ENCODE measurements at places on chromosomes 12 and 14. TPM values are rescaled to one million over a fixed set of nuclear protein-coding genes. Genes with fewer than 3 reads are reported as not detected.

Gene OAS2
- 0.26 TPM for total RNA-seq

DNA sequence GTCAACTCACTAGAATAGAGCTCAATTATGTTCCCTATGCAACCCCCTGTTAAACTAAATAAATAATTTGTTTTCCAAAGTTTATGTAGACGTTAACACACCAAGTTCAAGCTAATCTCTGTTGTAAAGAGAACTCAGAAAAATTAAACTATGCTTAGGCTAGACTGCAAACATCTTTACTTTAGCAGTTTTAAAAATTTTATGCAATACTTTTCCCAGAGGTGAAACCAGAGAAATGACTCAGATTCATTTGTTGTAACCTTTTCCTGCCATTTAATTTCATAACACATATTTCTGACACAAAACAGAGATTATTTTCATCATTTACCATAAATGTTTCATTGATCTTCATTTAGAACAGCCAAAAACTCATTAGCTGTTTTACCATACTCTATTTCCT is 27.4 kb downstream of the ABCC9 start:
- no peak overlapping the region for H3K4me3 ChIP-seq
- no peak overlapping the region for H3K27ac ChIP-seq
- no peaks in the 10 kb centered on the region for H3K36me3 ChIP-seq
- H3K4me1 ChIP-seq, result no peaks in the 10 kb centered on the region
- no peak for DNase-seq

GRCh38 chr12:104727726-104728465 is 230.2 kb downstream of the SLC41A2 start:
- H3K27ac ChIP-seq, result no peak overlapping the region

- H3K27me3 ChIP-seq, result no peaks in the 10 kb centered on the region
- H3K4me3 ChIP-seq, result no peak overlapping the region
- H3K4me1 ChIP-seq, result no peaks in the 10 kb centered on the region
- H3K27ac ChIP-seq, result no peak overlapping the region
Observed at GRCh38 chr12:131035245-131035681, 81.6 kb downstream of the ADGRD1 start.

Gene CLEC1B
- total RNA-seq, result not detected

- H3K27me3 ChIP-seq, result no peaks in the 10 kb centered on the region
- H3K4me1 ChIP-seq, result no peaks in the 10 kb centered on the region
- no peak overlapping the region for H3K4me3 ChIP-seq
- no peak for DNase-seq
Observed at GRCh38 chr12:128338386-128339125, 71.6 kb downstream of the TMEM132C start.

Gene PLBD1
- not detected for total RNA-seq

DNA sequence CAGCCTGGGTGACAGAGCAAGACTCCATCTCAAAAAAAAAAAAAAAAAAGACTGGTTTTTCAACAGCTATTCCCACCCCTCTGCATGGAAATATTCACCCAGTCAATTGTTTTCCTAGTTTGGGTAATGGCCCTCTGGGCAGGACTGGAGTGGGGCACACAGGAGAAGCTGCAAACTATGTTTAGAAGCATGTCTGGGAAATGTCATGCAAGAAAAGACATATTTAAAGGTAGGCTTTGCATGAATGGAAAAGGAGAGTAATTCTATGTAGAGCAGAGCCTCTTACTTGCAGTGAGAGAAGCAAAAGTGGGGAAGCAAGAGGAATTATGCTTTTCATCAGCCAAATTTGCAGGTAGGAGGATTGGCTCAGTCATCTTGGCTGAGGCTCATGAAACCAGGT is 276.5 kb upstream of the PLEKHG7 start:
- no peak for DNase-seq
- no peaks in the 10 kb centered on the region for H3K36me3 ChIP-seq
- H3K4me1 ChIP-seq, result no peaks in the 10 kb centered on the region

Gene SOX5
- 1.7 TPM for total RNA-seq

DNA sequence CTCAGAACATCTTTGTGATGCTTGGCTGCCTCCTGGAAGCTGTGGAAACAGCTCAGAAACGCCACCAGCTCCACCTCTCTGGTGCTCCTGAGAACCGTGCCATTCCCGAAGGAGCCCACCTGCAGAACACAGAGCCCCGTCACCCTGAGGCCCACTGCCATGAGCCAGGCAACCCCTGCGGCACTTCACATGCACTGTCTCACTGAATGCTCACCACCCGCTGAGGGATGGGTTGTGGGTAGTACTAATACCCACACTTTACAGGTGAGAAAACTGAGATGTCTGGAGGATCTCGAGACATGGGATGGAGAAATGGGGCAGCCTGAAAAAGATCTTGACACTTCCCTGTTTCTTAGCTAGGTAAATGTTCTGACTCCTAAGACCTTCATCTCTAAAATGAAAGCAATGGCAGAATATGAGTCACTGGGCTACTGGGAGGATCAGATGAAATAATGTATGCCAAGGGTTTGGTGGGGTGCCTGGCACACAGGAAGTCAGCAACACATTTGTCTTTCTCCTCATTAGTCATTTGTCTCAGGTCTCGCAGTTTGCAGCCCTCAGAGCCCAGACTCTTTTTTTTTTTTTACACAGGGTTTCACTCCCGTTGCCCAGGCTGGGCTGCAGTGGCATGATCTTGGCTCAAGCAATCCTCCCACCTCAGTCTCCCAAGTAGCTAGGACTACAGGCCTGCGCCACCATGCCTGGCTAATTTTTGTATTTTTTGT is 5.3 kb downstream of the OASL start:
- peaks cover 10% of the 10 kb centered on the region for H3K4me1 ChIP-seq
- H3K36me3 ChIP-seq, result no peaks in the 10 kb centered on the region
- H3K27ac ChIP-seq, result no peak overlapping the region
- DNase-seq, result no peak

Gene NACA
- total RNA-seq, result 1,148 TPM

DNA sequence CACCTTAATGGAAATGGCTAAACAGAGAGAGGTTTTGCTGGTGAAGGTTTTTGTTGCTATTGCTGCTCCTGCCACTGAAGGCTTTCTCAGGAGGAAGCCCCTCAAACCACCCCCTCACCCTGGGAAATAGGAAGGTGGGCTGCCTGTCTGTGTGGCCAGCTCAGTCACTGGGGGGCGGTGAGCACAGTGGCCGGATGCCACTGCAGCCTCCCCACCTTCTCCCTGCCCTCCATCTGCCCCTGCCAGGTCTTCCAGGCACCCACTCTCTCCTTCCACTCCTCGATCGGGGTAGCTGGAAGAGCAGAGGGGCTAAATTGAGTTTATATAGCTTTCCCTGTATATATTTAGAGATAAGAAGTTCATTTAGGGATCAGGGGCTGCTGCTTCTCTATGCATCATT is 80.8 kb downstream of the PAPOLA start:
- peaks cover 23% of the 10 kb centered on the region for H3K27me3 ChIP-seq
- no peaks in the 10 kb centered on the region for H3K4me1 ChIP-seq
- no peak for DNase-seq
- no peak overlapping the region for H3K4me3 ChIP-seq
- no peak overlapping the region for H3K27ac ChIP-seq
